Activated CD4-positive, alpha-beta T cell treated with anti-CD3 and anti-CD28 coated beads, Interleukin-2, amount 50 U/mL, for 48 hours (primary cell): ENCODE measurements at places on chromosomes 1 and 21.

DNA sequence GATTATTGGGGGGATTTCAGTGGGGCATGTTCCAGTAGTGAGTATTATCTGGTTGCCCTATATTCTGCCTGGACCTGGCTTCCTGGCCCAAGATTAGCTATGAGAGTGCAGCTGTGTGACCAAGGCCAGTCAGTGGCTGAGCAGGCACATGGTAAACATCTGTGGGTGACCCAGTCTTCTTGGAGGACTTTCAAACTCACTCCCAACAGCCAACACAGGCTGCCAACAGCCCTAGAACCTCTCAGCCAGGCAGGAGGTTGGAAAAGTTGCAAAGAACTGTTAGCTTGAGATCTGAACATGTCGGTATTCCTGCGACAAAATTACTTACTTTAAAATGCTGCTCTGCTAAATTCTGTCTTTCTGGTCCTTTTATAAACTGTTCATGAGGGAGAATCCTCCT lies 192.4 kb downstream of the TGFBR3 start:
- no peak for DNase-seq

DNA sequence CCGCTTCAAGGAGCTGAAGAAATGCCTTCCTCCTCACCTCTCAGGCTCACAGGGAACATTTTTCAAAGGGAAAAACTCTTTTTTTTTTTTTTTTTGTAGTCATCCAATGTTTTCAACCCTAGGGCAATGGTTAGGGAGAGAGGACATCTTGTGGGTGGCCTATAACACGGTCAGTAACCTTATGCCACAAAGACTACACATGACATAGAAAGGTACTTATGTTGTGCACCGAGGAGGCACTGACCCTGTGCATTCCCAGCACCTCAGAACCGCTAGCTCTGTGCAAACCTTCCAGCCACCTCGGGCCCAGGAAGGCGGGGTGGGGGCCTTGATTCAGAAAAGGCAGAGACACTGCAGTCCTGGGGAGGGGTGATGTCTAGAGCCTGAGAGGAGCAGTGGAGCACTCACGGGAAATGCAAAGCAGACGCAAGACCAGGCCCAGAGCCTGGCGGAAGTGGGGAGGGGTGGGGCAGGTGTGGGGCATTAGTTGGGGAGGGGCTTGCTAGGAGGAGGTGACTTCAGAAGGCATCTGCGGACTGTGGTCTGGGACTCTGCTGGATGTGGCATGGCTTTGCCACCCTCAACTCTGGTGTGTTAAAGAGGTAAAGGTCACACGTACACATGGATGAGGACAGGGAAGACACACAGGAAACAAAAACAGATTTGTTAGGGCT lies 68.6 kb downstream of the MDM4 start:
- no peak for DNase-seq

- DNase-seq, result no peak
Observed at GRCh38 chr1:65703853-65704252, 88.8 kb upstream of the PDE4B start.

- DNase-seq, result no peak
Observed at GRCh38 chr1:172497230-172497629, 35.7 kb upstream of the SUCO start.

DNA sequence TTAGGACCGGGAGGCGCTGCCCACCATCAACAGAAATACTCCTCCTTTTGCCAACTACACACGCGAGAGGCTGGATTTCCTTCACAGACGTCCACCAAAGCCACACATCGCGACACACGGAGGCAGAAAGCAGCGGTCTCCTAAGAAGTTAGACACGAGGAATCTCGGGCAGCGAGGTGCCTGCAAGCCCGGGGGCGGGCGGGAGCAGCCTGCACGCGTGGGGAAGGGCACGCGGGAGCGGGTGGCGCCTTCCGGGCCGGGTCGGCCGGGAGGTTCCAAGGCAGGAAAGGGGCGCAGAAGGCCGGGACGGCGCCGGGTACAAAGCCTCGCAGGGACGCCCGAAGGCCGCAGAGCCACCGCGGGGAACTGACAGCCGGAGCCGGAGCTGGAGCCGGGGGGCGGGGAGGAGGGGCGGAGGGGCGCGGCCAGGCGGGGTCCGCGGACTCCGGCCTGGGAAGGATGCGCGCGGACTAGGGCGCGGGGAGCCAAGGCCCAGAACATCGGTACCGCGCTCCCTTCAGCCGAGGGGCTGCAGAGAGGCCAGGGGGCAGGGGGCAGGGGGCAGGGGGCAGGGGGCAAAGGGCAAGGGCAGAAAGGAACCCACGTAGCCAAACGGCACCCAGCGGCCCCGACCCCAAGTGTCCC lies 722 bp downstream of the NPHP4 start:
- peak; percentile 37 for DNase-seq

DNA sequence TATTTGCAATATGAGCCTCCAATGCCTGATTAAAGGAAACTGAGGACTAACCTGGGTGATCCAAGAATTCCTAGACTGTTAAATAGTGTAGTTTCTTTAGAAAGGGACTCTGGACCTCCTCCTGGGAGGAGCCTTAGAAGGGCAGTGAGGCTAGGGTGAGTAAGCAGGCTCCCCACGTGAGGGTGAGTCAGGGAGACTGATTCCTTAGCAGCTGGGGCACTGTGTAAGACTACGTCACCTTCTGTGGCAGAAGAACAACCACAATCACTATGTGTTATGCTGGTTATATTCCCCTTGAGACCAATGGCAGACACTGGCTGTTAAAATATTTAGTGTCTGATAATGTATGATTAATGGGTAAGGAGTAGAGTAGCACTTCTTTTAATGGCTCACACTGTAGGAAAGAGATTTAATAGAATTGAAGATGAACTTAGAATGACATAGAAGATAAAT lies 53.3 kb upstream of the SYT14 start:
- DNase-seq, result peak; percentile 66

DNA sequence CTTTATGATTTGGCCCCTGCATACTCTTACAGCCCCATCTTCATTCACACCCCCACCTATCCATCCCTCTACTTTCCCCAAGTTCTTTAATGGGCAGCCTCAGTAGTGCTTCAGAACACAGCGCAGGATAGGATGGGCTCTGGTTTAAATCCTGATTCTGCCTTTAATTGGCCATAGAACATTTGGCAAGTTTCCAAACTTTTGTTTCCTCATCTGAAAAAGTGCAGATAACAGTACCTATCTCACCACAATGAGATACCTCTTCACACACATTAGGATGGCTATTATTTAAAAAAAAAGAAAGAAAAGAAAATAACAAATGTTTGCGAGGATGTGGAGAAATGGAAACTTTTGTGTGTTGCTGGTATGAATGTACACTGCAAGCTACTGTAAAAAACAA lies 142.5 kb upstream of the VANGL1 start:
- DNase-seq, result no peak

- DNase-seq, result no peak
Observed at GRCh38 chr1:158115126-158115525, 65.6 kb upstream of the CD1D start.

DNA sequence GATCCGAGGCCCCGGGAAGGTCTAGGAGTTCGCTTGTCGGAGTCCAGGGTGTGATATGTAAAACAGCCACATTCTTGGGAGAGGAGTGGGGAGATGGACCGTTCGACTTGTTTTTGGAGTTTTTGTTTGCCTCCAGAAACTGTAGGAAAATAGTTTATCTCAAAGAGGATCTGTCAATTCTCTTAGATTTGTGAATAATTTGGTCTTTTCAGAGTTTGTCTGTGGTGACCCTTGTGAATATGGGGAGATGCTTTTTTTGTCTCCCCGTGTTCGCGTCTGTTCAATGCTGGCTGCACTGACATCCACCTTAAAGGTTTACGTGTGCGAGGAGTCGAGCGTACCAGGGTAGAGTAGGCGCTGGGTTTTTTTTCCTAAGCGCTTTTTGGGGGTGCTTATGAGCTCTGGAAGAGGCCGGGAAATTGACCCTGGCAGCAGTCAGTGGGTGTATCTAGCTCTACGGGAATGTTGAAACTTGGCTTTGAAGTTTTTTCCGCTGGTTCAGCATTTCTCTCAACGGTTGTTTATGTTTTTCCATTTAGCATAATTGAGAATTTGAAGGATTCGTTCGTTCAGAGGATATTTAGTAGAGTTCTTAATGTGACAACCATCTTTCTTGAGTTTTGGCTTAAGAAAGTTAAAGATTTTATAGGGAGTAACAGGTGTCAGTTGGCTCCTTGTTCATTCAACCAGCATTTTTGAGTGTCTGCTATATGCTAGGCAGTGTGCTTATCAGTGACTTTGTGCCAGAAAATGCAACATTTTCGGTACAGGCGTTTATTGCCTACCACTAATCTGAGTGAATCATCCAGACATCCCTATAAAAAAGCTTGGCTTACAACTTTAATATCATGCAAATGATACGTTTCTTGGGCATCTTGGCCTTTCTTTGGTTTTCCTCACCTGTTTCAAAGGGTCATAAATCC lies 1.2 kb downstream of the SZRD1 start:
- peak; percentile 18 for DNase-seq

GRCh38 chr1:7852804-7853683 lies at the start of gene UTS2:
UTS2 (minus strand) TSS chr1:7853065; CDS start chr1:7853003, 62 bp downstream.
- DNase-seq, result no peak

DNA sequence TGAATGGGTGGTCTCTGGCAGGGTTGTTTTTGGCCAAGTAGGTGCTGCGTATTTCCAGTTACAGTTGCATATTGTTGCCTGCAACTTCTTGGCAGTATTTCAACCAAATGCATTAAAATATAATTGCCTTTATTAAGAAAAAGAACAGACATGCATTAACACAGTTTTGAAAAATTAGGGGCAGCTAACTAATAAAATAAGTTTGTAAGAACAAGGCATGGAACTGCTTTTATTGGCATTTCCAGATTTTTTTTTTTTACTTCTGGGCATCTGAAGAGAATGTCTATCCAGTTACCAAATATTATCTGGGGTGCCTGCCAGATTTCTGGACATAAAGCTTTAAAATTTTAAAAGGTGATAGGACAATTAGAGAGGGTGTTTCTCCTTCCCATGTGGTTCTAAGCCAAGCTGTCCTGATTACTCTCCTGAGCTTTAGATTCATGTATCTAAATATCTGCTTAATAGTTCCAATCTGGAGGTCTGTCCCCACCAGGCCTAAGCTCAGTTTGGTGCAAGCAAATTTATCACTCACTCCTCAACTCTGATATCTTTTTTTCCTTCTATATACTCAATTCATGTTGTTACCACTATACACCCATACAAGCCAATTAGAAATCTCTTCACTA lies 553.3 kb upstream of the USP24 start:
- DNase-seq, result no peak

DNA sequence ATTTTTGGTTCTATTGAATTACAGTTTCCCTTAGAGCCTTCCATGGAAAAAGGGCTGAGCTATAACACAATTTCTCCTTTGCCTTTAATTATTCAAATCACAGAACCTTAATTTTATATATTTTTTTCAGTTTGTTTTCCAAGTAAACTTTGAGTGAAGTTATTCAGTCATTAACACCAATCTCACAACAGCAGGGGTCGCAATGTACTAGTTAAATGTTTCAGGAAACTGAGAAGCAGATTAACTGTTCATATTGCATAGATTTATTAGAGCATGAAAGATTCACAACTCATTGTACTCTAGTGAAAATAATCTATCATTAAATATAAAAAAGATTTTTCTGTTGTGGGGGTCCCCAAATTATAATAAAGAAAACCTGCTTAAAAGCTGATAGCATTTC lies 64.1 kb downstream of the KIFAP3 start:
- peak; percentile 8 for DNase-seq

DNA sequence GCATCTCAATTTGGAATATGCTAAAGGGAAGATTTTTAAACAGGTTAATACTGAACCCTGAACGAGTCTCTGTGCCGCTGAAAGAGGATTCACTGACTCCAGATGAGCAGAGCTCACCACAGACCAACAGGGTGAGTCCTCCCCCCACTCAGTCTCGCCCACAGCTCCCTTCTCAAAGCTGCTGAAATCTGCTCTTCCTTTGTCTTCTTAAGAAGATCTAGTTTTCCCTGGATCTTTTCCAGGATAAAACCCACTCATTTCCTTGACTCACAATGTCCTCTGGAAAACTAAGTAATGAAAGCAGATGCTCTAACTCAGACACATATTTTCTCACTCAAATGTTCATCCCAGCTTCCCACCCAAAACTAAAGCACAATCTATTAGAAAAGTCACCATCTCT lies 447.0 kb upstream of the PKN2 start:
- DNase-seq, result no peak

DNA sequence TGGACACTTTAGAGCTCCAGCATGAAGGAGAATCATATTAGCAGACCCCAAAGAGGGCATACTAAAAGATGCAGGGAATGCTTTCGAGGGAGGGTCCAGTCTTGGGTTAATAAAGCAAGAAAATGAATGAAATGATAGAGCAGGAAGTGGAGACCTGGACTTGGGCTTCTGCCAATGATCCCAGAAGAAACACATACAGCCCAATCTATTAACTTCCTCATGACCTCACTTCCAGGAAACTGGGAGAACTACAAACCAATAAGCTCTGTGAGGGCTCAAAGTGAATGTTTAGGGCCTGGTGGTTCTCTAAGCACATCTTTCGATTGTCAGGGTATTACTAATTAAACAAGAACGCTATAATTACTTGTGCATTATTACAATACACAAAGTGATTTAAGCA lies 53.6 kb upstream of the SSX2IP start:
- DNase-seq, result no peak

DNA sequence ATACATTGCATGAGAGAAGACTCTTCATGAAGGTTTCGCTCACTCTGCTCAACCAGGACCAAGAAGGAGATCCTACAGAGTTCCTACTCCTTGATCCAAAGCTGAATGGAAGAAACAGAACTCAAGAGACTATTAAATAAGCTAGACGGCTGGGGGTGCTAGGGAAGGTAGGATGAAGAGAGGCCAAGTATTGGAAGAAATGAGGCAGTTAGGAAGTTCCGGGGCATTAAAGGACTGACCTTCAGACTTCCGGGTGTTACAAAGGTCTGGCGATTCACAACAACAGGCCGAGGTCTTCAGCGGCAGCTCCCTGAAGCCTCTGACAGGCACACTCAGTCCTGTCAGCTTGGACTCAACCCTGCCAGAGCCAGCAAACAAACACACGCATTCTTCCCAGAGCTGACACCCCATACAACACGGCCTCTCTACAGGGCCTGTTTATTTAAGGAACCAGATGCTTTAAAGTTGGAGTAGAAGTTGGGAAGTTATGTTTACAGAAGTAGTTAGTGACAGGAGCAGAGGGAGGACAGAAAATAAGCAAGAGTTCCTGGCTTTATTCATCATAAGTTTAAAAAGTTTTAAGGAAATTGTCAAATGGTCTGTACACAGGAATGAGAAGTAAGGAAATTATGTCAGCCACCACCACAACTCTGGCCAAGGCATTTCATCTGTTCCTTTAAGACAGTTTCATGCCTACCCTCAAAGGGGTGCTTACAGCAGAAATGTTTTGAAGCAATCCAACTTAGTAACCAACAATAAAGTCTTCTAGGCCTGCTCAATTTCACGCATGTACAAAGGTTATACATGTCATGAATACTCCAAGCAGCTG lies 4.7 kb downstream of the SORT1 start:
- DNase-seq, result no peak

GRCh38 chr1:29711582-29712283 lies 475.4 kb downstream of the PTPRU start:
- peak; percentile 61 for DNase-seq

GRCh38 chr1:12287869-12288268 lies 58.0 kb downstream of the VPS13D start:
- DNase-seq, result no peak

GRCh38 chr1:167453123-167453522 lies 65.2 kb downstream of the CD247 start:
- DNase-seq, result no peak

- no peak for DNase-seq
Observed at GRCh38 chr1:152964536-152964935, 5.9 kb upstream of the SPRR4 start.

- DNase-seq, result no peak
Observed at GRCh38 chr1:245209658-245210435, 55.1 kb downstream of the KIF26B start.
